Activated naive CD8-positive, alpha-beta T cell treated with anti-CD3 and anti-CD28 coated beads for 36 hours (primary cell): ENCODE measurements at places on chromosomes 1 and 21.

GRCh38 chr1:1129381-1129821, 13.5 kb upstream of the C1orf159 start:
- DNase-seq: no peak

GRCh38 chr1:7656557-7657215, 114.4 kb upstream of the VAMP3 start:
- no peak for DNase-seq

- no peak for DNase-seq
Observed at GRCh38 chr1:2448098-2448445, 28.0 kb upstream of the PLCH2 start.

DNA sequence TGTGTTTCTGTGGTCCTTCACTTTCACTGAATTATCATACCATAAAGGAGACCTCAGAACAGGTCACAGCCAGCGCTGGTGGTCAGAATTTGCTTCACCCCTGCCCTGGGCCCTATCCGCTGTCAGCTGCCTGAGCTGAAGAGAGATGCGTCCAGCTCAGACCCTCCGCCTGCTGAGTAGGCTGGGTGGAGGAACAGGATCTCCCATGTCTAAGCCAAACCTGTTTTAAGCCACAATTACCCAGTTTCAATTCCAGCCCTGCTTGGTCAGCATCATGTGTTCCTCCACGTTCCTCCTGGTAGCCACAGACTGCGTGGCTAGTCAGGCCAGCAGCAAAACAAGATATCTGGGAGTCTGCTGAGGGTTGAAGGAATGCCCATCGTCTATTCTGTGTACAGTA, 13.5 kb upstream of the BGLAP start:
- no peak for DNase-seq

DNA sequence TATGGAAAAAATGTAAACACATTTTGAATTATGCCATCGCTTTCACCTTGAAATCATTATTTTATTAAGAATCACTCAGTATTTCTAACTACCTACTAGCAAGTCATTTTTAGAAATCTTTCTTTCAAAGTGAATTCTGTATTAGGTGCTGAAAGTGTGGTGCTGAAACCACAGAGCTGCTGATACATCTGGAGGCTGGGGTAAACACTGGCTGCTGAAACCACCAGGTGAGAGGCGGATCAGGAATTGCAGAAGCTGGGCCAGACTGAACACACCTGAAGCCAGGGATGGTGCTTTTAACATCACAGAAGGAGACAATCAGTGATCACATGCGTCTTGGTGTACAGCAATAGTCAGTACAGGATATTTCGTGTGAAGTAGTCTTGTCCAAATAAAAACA, 42.2 kb upstream of the KCNE1 start:
- DNase-seq: no peak

- DNase-seq: no peak
Observed at GRCh38 chr1:43452789-43453441, 816 bp downstream of the HYI start.

GRCh38 chr1:21756393-21757089, 26.4 kb downstream of the USP48 start:
- no peak for DNase-seq

GRCh38 chr1:244454412-244454811, 2.7 kb upstream of the ADSS2 start:
- no peak for DNase-seq

GRCh38 chr1:14627608-14628489, 29.4 kb downstream of the KAZN start:
- DNase-seq: no peak

DNA sequence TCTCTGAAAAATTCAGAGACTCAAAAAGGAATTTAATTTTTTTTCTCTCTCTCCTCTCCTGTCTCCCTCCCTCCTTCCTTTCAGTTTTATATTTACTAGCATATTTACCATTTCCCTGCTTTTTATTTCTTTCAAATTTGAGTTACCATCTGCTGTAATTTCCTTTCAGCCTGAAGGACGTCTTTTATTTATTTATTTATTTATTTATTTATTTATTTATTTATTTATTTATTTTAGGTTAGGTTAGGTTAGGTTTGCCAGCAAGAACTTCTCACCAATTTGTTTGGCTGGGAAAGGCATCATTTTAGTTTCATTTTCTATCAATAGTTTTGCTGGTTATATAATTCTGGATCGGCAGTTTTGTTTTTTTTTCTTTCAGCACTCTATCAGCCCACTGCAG, 231.7 kb upstream of the ZRANB2 start:
- no peak for DNase-seq

- no peak for DNase-seq
Observed at GRCh38 chr1:235107368-235108184, 21.1 kb downstream of the TOMM20 start.

- no peak for DNase-seq
Observed at GRCh38 chr1:101221945-101222429, 14.8 kb upstream of the S1PR1 start.

DNA sequence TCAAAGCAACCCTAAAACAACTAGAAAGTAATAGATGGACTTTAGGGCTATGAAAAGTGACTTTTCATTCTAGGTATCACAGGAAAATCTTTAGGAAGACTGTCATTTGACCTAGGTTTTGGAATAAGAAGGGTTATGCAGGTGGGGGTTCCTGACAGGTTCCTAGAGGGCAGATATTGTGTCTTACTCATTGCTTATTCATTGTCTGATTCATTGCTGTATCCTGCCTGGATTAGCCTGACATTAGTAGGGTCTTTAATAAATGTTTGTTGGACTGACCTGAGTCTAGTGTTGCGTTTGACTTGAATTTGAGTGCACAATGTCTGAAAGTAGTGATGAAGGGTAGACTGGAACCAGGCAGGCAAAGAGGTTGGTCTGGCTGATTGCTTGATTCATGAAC, 6.0 kb downstream of the FNBP1L start:
- no peak for DNase-seq

GRCh38 chr21:32732544-32732943, 4.7 kb upstream of the SYNJ1 start:
- no peak for DNase-seq

DNA sequence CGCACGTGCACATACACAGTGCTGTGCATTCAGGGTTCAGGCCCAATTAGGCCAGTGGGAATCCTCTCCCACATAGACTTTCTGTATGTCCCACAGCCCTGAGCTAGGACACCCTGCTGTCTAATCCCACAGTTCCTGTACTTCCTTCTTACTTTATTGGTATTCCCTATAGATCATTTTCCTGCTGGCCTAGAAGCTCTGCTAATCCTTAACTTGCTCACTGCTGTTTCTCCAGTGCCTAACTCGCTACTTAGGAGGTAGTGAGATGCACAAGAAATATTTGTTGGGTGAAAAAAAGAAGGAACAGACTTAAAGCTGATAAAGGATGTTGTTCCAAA, 34.1 kb upstream of the FHAD1 start:
- no peak for DNase-seq

DNA sequence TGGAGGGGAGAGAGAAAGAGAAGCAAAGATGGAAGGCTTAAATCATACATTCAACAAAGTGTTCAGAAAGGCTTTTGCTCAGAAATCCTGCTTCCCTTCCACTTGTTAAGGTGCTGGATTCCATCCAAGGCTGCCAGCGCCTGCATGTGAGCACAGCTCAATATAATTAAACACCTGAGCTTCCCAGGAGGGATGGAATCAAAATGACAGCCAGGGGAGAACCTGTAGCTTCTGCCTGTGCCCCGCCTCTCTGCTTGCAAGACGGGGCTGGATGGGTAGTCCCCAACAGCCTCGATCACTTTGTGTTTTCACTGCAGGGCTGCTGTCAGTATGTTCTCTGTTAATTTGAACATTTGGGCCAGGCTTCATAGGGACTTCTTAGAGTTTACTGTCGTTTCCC, 225.7 kb downstream of the KCNH1 start:
- DNase-seq: no peak
